Activated CD4-positive, CD25-positive, alpha-beta regulatory T cell (primary cell): ENCODE measurements at places on chromosomes 1 and 21.

DNA sequence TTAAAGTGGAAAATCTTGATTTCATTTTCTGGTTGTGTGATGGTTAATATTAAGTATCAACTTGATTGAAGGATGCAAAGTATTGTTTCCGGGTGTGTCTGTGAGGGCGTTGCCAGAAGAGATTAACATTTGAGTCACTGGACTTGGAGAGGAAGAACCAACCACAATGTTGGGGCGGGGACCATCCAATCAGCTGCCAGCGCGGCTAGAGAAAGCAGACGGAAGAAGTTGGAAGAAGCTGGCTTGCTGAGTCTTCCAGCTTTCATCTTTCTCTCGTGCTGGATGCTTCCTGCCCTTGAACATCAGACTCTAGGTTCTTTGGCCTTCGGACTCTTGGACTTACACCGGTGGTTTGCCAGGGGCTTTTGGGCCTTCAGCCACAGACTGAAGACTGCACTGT lies 832.6 kb upstream of the TMPRSS15 start:
- DNase-seq, result no peak

DNA sequence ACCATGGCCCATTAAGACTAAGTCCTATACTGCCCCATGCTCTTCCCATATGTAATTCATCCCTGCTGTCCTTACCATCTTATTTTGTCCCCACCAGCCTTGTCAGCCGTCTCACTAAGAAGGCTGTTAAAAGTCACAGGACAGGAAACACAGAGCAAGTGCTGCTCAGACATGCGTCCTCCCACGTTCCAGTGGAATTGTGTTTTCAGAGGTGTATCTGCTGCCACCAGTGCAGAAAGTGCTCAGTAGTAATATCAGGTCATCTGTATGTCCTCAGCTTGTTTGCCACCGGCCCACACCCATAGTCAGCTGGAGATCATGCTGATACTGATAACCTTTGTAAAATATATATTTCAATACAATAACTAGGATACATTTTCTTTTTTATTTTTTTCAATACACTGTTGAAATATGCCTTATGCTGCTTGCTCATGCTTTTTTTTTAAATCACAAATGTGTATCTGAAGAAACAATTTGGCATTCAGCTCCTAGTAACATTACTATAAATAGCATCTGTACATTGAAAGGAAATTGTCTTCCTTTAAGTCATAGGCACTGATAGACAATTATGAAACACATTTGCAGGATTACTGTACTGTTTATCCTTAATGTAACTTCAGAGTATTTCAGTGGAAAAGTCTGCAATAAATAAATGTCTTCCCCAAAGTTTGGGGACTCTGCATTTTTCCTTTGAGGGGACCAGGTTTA lies 156.9 kb downstream of the EDEM3 start:
- DNase-seq, result no peak

- no peak for DNase-seq
Observed at GRCh38 chr1:170133766-170134495, 11.8 kb upstream of the NTMT2 start.

GRCh38 chr1:203287109-203287893 lies 18.0 kb upstream of the BTG2 start:
- DNase-seq, result peak; percentile 61

DNA sequence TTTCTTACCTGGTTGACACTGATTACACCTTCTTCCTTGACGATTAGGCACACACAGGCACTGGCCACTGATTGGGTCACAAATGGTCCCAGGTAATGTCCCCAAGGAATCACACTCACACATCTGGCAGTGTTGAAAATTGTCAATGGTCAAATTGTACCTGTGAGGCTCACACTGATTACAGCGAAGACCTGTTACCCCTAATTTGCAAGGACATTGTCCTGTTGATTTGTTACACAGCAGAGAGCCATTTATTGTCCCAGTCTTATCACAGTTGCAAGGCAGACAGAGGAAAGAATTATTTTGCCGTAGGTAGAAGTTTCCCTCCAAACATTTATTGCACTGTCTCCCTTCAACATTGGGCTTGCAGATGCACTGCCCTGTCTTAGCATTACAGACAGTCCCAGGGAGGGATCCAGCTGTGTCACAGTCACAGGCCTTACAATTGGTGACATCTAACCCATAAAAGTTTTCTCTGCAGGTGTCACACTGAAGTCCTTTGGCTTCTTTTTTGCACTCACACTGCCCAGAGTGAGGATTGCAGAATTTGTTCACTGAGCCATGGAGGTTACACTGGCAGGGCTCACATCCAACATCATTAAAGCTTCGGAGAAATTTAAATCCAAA lies 176.6 kb downstream of the USH2A start:
- DNase-seq, result no peak

GRCh38 chr1:90841473-90841872 lies 124.4 kb upstream of the BARHL2 start:
- DNase-seq, result no peak

GRCh38 chr1:117096951-117097408 lies 24.6 kb downstream of the TRIM45 start:
- no peak for DNase-seq

DNA sequence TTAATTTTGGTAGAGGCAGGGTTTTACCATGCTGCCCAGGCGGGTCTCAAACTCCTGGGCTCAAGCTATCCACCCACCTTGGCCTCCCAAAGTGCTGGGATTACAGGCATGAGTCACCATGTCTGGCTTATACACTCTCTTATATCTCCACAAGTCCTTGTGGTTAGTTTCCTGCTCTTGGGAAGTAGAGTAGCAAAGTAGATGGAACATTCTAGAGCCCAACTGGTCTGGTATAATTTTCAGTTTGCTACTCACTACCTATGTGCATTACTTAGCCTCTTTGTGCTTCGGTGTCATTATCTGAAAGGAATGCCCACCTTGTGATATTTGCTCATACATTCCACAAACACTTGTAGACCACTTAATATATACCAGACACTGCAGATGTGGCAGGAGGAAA lies 96.6 kb upstream of the IPO9 start:
- no peak for DNase-seq

- DNase-seq, result no peak
Observed at GRCh38 chr1:2160451-2161300, 33.9 kb downstream of the FAAP20 start.

- DNase-seq, result no peak
Observed at GRCh38 chr1:113963281-113963906, 15.9 kb upstream of the OLFML3 start.

DNA sequence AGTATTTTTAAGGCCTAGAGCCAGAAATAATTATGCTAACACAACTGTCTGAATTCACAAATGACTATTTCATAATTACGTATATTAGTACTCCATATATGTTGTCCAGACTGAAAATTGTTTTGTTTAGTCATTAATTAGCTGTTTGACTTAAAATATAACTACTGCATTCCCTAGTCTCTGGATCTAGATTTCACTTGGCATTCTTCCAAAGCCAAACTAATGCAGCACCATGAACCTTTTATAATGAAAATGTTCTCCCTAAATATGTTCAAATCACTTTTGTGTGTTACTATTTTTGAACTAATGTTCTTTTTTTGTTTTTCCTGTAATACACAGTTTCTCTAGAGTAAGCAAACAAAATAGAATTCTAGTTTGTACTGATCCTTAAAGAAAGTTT lies 46.1 kb downstream of the CAMTA1 start:
- no peak for DNase-seq

DNA sequence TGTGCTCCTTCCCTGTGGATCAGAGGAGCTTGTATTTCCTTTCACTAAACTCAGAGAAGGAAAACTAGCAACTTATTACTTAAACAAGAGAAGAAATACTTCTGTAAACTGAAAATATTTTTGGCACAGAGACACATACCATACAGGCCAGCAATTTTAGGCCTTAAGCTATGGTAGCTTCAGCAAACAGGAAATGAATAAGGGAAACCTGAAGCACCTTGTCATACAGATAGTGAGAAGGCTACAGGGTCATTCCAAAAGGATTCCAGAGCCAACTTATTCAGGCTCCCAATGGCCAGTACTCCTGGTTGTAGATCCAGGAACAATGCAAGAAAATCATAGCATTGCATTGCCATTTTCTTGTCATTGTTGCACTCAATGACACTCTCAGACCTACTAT lies 9.1 kb upstream of the KYAT3 start:
- DNase-seq, result no peak

- DNase-seq, result no peak
Observed at GRCh38 chr1:77874804-77875445, 13.5 kb upstream of the NEXN start.

- no peak for DNase-seq
Observed at GRCh38 chr21:40299451-40299850, 432.2 kb downstream of the PCP4 start.

DNA sequence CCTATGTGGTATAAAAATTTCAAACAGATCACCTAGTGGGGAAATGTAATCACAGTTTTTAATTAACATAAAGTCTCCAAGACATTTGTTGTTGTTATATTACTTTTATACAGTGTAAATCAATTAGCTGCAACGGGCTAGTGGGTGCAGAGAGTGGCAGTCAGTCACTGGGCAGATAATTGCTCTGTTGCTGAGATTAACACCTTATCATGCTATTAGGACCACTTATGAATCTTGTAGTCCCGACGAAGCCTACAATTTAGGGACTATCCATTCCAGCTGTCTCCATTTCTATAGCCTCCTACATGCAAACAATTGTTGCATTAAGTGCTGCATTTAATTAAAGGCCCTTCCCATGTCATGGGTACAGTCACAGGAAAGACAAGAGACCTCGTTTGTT lies 158.9 kb upstream of the PROX1 start:
- no peak for DNase-seq

DNA sequence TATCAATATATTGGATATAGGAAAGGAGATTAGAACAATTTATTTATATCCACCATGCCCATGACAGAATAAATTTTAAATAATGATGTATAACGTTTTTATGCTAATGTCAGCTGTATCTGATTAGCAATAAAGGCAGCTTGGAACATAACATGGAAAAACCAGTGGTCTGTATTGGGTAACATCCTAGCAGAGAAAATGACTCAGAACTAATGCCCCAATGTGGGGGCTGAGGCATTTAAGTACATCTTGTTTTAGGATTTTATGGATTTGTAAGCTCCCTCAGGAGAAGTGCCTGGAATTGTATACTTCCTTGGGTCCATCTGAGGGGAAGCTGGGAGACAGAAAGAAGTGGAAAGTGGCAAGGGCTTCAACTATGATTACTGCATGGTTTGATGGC lies 82.3 kb downstream of the HMCN1 start:
- no peak for DNase-seq

DNA sequence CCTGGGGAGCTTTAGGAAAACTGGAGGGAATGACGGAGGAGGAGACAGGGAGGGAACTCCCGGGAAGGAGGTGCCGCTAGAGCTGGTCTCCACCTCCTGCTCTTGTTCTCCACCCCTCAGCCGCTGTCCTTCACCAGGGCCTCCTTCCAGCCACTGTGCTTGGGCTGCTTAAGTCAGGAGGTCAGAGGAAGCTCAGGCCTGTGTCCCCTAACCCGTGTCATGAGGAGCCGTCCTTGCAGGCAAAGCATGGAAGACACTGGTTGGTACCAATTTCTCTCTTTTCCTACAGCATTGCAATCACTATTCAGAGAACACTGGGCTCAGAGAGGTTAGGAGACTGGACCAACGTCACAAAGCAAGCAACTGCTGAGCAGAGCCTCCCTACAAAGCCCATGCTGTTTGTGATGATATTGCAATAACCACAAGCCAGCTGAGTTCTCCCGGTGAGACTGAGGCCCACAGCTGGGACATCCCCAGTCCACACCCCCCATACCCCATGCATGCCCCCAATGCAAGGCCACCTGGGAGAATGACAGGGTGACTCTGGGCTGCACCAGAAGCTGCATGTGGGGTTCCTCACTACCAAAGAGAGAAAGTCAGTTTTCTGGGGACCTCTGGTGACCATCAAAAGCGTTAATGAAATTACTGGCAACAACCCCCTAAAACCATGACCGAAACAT lies 427.5 kb downstream of the NPHP4 start:
- no peak for DNase-seq

GRCh38 chr21:41217671-41218385 lies 49.9 kb downstream of the BACE2 start:
- no peak for DNase-seq

DNA sequence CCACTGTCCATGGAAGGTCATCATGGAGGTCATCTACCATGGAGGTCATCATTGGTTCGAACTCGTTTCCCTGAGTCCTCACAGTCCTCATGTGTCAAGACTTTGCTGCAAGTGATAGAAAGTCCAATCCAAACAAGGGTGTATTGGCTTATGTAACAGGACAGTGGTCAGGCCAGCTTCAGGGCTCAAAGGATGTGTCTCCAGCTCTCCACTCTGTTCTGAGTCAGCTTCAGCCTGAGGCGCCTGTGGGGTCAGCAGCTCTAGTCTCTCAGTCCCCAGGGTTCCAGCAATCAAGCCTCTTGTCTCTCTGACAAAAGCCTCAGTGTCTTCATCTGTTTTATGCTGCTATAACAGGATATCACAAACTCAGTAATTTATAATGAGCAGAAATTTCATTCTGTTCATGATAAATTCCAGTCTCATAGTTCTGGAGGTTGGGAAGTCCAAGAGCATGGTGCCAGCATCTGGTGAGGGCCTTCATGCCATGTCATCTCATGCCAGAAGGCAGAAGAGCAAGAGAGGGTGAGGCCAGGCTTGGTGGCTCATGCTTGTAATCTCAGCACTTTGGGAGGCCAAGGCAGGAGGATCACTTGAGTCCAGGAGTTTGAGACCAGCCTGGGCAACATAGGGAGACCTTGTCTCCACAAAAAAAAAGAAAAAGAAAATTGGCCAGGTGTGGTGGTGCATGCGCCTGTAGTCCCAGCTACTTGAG lies 19.5 kb downstream of the A3GALT2 start:
- no peak for DNase-seq

- DNase-seq, result no peak
Observed at GRCh38 chr1:61980561-61980960, 214.1 kb upstream of the L1TD1 start.

DNA sequence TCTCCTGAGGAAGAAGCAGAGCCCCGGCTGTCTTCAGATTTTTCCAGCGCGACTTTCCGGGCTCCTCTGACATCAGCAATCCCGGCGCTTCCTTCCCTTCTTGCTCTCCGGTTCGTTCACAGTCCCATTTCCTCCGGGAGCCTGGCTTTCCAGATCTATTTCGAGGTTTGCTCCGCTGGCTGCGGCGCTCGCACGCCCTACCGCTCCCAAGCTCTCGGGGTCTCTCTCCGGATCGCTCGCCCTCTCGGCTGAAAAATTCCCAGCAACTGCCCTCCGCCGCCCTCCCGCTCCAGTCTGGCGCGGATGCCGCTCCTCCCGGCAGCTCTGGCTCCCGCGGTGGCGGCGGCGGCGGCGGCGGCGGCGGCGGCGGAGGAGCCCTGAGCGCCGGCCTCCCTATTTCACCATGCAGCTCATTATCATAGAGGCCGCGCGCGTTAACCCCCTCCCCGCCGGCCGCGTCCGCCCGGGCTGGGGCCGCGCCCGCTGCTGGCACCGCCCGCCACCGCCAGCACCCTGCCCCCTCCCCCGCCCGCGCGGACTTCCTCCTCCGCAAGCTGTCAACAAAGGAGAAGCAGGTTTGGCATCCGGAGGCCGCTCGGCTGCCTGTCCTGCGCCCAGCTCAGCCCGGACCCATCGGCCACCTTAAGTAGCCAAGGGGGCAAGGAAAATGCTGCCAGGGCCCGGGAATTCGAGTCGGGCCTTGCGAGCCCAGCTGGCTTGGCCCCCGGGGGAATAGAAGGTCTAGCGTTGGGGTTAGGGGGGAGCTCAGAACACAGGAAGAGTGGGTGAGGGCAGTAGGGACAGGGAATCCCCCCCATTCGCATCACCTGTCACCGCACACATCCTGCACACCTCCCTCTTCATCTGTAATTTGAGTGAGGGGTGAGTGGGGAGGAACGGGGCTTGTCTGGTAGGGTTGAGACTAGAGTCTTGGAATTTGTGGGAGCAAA lies at the start of gene PLXNA2:
Gene PLXNA2, minus strand, starts transcription at position 418 of the 950 bp plus-strand sequence. CDS start 26,462 bp downstream, outside the sequence.
- peak; percentile 31 for DNase-seq

GRCh38 chr1:113891631-113892220 lies 4.3 kb upstream of the BCL2L15 start:
- no peak for DNase-seq

- no peak for DNase-seq
Observed at GRCh38 chr21:42092771-42093170, 21.7 kb downstream of the UMODL1 start.
